ENCODE measurements at places on chromosomes 7 and 10.

DNA sequence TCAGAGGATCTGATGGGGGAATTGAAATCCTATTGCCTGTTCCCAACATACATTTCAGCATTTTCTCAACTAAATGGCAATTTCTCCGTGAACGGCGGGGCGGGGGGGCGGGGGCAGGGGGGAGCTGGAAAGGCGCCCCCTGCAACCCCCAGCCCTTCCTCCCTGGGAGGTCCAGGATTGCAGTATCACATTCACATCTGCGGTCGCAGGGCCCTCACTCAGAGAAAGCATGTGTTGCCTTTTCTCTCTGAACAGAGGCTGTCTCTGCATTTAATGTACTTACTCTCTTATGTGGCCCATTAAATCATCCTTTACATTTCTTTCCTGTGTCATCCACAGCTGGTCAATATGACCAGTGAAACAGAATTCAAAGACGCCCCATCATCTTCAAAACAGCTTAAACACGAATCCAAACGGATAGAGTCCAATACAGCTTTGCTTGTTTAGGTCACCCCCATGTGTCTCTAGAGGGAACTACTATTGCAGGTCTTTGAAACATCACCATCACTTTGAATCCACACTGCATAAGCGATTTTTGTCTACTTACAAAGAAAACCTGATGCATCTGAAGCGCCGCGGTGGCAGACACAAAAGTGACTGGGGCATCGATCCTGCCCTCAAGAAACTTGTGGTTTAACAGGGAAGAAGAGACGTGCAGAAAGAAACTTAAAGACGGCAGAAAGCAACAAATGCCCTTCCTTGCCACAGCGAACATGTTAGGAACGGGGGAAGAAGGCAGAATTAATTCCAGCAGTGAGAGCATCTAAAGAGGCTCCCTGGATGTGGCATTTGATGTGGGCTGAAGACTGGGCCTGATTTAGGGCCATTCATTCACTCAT lies 17.0 kb upstream of the ECHDC3 start:
- DNase-seq: no peak

DNA sequence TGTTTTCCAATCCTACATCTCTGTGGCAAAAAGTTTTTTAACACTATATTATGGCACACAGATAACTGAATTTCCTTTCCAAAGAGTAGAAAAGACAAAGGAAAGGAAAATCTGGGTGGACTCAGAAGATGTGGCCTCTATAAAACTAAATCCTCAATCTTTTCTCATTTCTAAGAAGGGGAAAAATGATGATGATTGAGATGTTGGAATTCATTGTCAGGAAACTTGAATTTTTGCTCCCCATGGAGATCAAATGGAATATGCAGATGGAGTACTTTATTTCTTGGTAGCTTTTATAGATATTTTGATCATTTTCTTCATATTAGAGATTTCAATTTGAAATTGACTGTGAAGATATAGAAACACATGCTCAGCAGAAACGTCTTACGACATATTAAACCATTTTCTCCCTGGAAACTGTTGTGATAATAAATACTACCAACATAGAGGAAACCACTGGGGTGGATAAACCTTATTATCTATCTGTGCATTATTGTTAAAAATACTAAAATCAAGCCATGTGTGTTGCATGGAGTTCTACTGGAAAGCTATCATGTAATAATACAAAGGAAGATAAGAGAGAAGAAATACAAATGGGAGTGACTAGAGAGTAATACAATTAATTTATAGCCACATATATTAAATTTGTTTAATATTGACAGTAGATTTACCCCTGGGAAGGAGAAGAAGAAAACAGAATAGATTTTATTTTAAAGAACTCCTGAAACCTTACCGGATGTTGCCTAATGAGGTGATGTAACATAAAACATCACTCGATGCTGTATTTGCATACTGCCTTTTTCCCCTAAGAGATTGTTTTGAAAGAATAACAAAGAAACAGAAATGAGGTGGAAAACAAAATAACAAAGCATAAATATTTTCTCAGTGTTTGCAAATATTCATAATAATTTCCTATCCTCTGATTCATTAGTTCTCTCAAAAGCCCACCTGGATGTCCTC lies 931.2 kb upstream of the C7orf33 start:
- DNase-seq: no peak

- peak; percentile 11 for DNase-seq
These were observed 133.3 kb upstream of the SAMD8 start for GRCh38 chr10:74977913-74978847.

DNA sequence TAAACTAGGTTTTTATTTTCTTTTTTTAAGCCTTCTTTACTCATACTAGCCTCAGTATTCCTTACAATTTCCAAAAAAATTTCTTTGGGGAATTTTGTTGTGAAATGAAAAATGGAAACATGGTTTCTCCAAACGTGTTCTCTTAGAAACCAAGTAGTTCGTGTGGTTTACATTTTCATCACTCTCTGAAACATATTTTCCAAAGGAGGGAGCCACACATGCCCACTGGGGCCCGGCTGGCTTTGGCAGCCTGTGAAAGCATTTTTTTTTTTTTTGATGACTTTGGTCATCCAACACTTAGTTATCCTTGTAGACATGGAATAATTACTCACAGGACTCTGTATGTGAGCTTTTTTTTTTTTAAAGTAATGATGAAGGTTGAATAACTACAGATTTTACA lies 169.6 kb downstream of the C7orf25 start:
- DNase-seq: no peak

DNA sequence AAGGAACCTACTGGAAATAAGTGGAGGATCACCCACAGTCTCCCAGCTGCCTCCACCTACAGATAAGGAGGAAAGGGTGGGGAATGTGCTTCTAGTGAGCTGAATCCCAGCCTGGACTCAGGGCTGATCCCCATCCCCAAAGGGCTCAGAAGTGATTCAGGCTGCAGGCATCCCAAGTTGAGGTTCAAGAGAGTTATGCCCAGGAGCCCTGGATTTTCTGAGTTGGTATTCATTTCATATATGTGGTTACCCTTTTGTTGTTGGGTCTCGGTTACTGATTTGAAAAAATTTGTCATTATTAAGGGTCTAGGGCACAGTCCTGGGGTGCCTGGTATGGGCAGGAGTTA lies 30.0 kb upstream of the SRGN start:
- no peak for DNase-seq

- no peak for DNase-seq
These were observed 95.7 kb upstream of the PALS2 start for GRCh38 chr7:24477398-24478136.

- DNase-seq: no peak
These were observed 239.4 kb downstream of the CHCHD3 start for GRCh38 chr7:132842478-132842877.

DNA sequence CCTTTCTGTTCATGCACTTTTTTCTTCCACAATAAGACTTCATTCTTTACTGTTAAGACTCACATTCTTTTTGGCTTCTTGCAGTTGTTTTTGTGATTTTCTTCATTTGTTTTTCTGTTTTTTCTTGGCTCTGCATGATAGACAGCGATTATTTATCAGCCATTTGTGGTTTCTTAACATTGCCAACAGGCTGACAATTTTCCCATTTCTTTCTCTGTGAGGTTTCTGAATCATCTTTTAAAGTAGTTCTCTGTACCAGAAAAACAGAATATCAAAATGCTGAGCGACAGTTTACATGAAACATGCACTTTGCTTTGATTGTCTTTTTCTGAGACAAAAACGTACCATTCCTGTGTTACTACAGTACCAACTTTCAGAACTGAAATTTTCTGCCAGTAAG lies 334.2 kb upstream of the MAGI2 start:
- DNase-seq: no peak

GRCh38 chr7:21500117-21500832 lies 42.6 kb upstream of the DNAH11 start:
- DNase-seq: no peak

GRCh38 chr7:27709137-27710075 lies 30.6 kb upstream of the TAX1BP1 start:
- no peak for DNase-seq

- no peak for DNase-seq
These were observed 150.0 kb downstream of the PRKAG2 start for GRCh38 chr7:151726652-151727578.

GRCh38 chr10:96712662-96713271 lies 7.5 kb downstream of the PIK3AP1 start:
- no peak for DNase-seq

- DNase-seq: peak; percentile 90
These were observed at the start of gene DNAJB6 for GRCh38 chr7:157336383-157337315. Gene DNAJB6, plus strand, starts transcription at chr7:157337004. Its CDS starts 21,569 bp downstream, at chr7:157358573.

- no peak for DNase-seq
These were observed 3.2 kb downstream of the TSPAN33 start for GRCh38 chr7:129147731-129148130.

- no peak for DNase-seq
These were observed 206.6 kb downstream of the DIP2C start for GRCh38 chr10:482848-483247.

DNA sequence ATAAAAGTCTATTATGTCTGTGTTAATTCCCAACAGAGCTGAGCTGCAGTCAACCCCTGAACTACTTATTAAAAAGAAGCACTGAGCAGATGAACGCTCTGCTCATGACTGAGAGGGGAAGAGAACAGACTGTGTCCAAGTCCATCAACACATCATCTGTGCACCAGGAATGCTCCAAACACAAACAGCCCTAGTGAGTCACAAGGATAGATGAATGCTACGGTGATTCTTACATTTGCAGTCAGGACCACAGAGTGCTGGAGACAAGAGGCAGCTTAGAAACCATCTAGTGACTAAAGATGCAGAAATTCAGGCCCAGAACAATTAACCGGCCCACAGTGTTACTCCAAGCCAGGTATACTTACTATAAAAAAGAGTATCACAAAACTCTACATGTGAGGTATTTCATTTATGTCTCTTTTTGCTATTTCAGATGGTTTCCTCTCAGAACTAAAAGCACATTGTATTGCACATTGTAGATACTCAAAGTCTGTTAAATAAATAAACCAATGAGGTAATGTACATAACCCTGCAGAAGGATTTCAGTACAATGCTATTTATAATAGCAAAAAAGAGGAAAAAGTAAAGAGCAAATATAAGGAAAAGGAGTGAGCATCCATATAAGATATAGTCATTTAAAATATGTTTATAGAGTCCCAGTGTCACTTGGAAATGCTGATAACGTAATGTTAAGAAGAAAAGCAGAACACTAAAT lies 159.2 kb downstream of the KCNMA1 start:
- DNase-seq: no peak

DNA sequence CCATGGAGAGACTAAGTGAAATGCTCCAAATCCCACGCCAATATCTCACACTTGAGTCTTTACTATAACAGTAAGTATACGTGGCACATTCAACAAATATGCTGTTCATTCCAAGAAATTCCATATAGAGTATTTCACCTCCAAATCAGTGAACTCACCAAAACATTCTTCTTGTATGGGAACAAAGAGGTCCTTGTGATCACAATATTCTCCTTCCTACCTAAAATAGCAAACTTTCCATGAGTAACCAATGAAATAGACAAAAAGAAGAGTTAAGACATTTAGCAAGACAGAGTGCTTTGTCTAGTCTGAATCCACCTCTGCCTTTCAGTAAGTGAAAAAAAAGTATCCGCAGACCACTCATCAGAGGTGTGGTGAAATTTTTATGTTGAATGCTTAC lies 77.3 kb upstream of the NXPH1 start:
- DNase-seq: no peak

DNA sequence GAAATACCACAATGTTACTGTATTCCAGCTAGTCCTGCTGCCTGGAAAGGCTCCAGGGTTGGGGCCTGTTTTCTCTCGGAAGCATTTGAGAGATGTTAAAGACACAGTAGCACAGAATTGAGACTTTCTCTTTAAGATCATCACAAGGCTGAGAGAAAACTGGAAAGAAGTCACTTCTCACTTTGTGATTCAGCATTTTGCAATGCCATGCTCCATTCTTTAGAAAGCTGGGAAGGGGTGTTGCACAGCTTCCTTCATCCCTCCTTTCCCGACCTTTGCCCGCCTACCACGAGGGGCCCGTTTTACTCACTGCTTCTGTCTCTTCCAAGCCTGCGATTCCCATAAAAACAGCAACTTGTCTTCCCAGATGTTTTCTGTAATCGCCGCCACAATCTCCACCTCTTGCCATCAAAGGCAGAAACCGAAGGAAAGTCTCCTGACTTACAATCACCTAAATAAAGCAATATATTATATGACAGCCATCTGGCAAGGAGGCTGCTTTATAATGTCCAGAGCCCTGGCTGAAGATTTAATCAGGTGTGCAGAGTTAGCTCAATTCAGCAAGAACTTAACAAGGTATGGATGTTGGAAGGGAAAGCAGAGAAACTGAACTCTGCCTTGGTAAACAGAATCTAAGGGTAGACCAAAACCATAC lies 18.9 kb downstream of the NOD1 start:
- no peak for DNase-seq

GRCh38 chr10:29189256-29189655 lies 99.6 kb upstream of the LYZL1 start:
- DNase-seq: no peak

DNA sequence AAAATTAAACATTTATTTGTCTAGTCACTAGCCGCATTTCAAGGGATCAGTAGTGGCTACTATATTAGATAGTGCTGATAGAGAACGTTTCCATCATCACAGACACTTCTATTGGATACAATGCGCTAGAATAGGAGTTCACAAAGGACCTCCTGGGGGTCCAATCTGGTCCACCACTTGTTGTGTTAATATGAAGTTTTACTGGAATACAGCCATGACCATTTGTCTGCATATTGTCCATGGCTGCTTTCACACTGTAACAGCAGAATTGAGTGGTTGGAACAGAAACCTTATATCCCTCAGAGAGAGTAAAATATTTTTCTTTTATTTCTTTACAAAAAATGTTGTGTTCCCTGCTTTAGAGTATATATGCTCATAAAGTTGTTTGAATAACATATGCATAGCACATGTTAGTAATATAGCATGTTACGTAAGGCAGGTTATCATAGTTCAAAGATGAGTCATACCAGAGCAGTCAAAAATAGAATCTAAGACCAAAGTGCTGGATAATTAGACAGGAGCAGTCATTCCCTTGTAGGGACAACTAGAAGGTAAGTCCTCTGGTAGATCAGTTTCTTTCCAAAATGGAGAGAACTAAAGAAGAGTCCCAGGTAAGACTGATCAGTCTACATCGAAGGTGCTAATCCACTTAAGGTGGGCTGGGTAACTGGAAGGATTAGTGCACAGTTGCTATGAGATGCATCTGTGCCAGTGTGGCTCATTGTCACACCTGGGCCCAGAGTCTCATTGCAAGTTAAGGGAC lies 14.9 kb downstream of the BZW2 start:
- no peak for DNase-seq

DNA sequence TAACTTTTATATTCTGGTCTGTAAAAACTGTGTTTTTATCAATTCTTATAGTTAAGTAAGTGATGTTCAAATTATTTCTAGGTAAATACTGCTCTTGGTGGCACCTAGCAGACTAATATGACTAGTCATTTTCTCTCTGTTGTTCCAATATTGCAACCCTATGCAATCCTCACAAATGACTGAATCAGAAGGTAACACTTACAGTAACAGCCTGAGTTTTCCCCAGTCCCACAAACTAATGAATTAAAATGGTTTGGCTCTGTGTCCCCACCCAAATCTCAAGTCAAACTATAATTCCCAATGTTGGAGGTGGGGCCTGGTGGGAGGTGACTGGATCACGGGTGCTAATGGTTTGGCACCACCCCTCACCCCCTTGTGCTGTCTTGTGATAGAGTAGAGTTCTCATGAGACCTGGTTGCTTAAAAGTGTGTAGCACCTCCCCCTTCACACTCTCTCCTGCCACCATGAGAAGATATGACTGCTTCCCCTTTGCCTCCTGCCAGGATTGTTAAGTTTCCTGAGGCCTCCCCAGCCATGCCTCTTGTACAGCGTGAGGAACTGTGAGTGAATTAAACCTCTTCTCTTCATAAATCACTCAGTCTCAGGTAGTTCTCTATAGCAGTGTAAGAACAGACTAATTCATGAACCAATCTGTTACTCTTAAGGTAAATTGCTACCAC lies 43.5 kb downstream of the MTPN start:
- DNase-seq: no peak
